Activated CD4-positive, alpha-beta T cell treated with anti-CD3 and anti-CD28 coated beads, Interleukin-2, amount 10 ng/mL, durations not matched to agents 24 days and 14 days (primary cell): ENCODE measurements at places on chromosomes 3 and 15. TPM values are rescaled to one million over a fixed set of nuclear protein-coding genes. Genes with fewer than 3 reads are reported as not detected.
A peak's percentile ranks its signal among the peaks of the same experiment; 100 is the strongest.

The MESP2 gene
- 0.24 TPM in 1 of 2 replicates, not detected in the other for total RNA-seq

The CX3CR1 gene
- 0.19 and 0.21 TPM in 2 replicates for total RNA-seq

The SLC28A1 gene
- not detected in 2 replicates for total RNA-seq

The AQR gene
- total RNA-seq: 47.3 and 50.2 TPM in 2 replicates

The HIGD2B gene
- not detected in 2 replicates for total RNA-seq

The GOLGA6B gene
- total RNA-seq: not detected in 2 replicates

DNA sequence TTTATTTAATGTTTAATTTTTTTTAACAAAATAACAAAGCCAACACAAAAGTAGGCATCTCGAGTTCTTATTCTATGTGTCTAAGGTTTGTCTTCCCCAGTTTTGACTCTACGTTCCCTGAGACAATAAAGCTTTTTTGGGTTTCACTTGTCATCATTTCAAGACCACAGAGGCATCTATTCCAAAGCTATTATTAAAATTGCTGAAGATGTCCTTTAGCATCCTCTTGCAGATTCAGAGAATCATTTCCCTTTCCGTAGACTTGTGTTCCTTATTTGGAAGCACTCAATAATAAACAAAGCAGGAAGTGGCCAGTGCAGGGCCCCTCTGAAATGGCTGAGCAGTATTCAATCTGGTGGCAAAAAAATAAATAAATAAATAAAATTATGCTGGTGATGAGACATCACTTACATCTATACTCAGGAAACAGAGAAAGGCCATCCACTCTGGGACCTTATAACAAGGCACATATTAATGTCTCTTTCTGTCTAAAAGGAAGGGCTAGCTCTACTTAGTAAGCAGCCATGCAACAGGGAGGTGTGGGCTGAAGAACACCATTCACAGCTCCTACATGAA lies 362.3 kb downstream of the WDR72 start:
- no peaks in the 10 kb centered on the region for H3K27me3 ChIP-seq
- H3K4me3 ChIP-seq: no peak overlapping the region
- no peaks in the 10 kb centered on the region for H3K4me1 ChIP-seq

DNA sequence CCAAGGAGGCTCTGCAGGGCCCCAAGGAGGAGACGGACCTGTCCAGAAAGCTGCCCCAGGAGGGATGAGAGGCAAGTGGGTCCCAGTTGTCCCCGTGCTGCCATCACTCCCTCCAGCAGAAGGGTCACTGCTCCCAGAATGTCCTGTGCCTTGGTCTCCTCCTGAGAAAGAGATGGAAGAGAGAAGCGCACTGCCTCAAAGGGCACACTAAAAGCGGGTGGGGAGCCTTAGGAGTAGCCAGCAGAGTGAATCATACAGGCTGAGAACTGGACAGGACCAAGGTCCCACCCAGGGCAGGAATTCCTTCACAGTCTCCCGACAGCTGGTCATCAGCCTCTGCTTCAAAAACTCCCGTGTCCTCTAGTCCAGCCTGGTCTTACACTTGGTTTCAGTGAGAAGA lies 4.6 kb downstream of the THPO start:
- peaks cover 19% of the 10 kb centered on the region for H3K36me3 ChIP-seq
- no peak overlapping the region for H3K4me3 ChIP-seq
- H3K27me3 ChIP-seq: peaks cover 34% of the 10 kb centered on the region

DNA sequence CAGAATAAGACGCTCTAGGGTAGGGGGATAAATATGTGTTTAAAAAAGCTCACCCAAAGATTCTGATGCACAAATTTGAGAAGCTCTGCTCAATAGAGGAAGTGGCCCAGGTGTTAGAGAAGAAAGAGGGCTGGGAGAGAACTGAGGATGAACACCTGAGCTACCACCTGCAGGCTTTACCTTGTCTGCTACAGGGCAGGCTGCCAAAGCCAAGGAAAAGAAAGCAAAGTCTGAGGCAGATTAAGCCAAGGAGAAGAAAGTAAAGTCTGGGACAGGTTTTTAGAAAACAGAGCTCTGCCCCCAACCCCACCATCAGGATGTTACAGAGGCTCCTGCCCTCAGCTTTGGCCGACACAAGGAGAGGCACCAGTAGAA lies 92.9 kb downstream of the THRB start:
- no peak for DNase-seq
- H3K27ac ChIP-seq: no peak overlapping the region
- no peak overlapping the region for H3K4me3 ChIP-seq
- H3K36me3 ChIP-seq: no peaks in the 10 kb centered on the region
- H3K4me1 ChIP-seq: no peaks in the 10 kb centered on the region

DNA sequence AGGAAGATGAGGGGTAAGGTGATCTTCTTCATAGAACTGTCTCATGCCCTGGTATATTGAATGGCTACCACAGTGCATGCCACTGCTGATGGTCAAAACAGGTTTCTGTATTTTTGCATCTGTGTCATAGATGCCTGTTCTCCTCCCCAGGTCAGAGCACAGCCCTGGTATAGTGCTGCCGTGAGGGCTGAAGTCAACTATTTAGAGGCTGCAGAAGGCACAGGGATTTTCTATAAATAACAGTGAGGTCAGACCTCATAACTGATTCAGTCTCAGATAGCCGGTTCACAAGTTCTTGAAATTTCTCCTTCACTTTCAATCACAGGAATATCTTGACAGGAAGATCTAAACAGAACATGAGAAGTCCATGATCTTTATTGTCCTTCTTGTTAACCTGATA lies 99.2 kb upstream of the NUDT16 start:
- H3K36me3 ChIP-seq: no peaks in the 10 kb centered on the region
- no peak overlapping the region for H3K4me3 ChIP-seq
- H3K27ac ChIP-seq: no peak overlapping the region
- DNase-seq: no peak
- no peaks in the 10 kb centered on the region for H3K4me1 ChIP-seq
- peaks cover 4% of the 10 kb centered on the region for H3K27me3 ChIP-seq

GRCh38 chr3:140863580-140864009 lies 78.0 kb upstream of the SLC25A36 start:
- no peaks in the 10 kb centered on the region for H3K36me3 ChIP-seq
- DNase-seq: peak; percentile 85
- H3K27ac ChIP-seq: no peak overlapping the region
- peaks cover 4% of the 10 kb centered on the region for H3K27me3 ChIP-seq
- H3K4me3 ChIP-seq: no peak overlapping the region

GRCh38 chr3:46469680-46470357 lies 5.1 kb upstream of the LTF start:
- H3K4me1 ChIP-seq: no peaks in the 10 kb centered on the region
- no peak overlapping the region for H3K27ac ChIP-seq
- peaks cover 2% of the 10 kb centered on the region for H3K36me3 ChIP-seq
- H3K27me3 ChIP-seq: peaks cover 42% of the 10 kb centered on the region

DNA sequence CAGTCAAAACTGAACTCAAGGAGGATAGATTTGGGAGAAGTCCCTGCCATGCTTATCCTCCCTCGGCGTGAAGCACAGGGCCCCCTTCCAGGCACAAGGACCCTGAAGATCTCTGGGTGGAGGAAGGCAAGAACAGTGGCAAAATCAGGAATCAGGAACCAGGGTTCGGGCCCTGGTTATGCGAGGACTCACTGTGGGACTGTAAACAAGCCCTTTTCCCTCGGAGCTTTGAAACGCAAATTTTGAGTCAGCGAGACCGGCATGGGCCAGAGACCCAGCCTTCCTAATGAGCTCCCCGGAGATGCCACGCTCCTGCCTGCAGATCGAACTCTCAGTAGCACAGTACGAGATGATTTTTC lies 70.1 kb downstream of the SLC12A8 start:
- peak overlapping the region; percentile 82 for H3K4me3 ChIP-seq
- DNase-seq: no peak
- H3K27me3 ChIP-seq: peaks cover 40% of the 10 kb centered on the region
- peaks cover 55% of the 10 kb centered on the region for H3K4me1 ChIP-seq

GRCh38 chr3:127482216-127483004 lies 108.1 kb downstream of the TPRA1 start:
- DNase-seq: no peak
- H3K27me3 ChIP-seq: peaks cover 11% of the 10 kb centered on the region
- H3K4me1 ChIP-seq: peaks cover 22% of the 10 kb centered on the region
- H3K36me3 ChIP-seq: no peaks in the 10 kb centered on the region

- H3K27me3 ChIP-seq: no peaks in the 10 kb centered on the region
- no peak overlapping the region for H3K27ac ChIP-seq
- no peaks in the 10 kb centered on the region for H3K4me1 ChIP-seq
- no peak overlapping the region for H3K4me3 ChIP-seq
Measured at GRCh38 chr15:99696096-99696495, 37.1 kb downstream of the LYSMD4 start.

DNA sequence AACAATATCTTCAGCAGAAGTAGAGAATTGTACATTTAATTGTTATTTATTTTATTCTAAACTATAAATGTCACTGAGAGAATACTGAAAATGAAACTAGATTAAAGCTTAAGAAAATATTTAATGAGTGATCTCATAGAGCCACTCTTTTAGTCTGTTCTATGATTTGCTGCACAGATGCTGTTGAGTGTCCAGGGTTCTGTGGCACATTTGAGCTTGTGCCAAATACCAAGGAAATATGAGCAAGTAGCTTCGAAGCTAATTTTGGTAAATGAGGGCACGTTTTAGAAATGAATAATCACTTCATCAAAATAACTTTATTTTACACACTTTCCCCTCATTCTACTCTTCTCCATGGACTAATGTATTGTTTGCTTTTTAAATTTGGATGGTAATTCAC lies 53.6 kb upstream of the THRB start:
- no peaks in the 10 kb centered on the region for H3K4me1 ChIP-seq
- no peak for DNase-seq
- no peak overlapping the region for H3K4me3 ChIP-seq
- no peak overlapping the region for H3K27ac ChIP-seq

GRCh38 chr15:66698318-66698961 lies 3.6 kb upstream of the SMAD6 start:
- H3K27me3 ChIP-seq: peaks cover 5% of the 10 kb centered on the region
- peak; percentile 69 for DNase-seq
- H3K36me3 ChIP-seq: peaks cover 1% of the 10 kb centered on the region
- no peak overlapping the region for H3K27ac ChIP-seq
- H3K4me1 ChIP-seq: peaks cover 16% of the 10 kb centered on the region

DNA sequence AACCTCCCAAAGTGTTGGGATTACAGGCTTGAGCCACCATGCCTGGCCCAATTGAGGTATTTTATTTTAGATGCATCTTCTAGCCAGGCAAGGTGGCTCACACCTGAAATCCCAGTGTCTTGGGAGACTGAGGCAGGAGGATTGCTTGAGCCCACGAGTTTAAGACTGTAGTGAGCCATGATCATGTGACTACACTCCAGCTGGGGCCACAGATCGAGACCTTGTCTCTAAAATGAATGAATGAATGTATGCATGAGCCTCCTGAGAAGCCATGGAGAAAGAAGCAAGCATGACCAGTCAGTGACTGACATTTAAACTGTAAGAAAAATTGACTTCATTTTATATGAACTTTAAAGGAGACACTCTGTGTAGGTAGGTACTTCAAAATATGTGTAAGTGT lies 105.7 kb downstream of the ZNF609 start:
- no peaks in the 10 kb centered on the region for H3K27me3 ChIP-seq
- no peak overlapping the region for H3K4me3 ChIP-seq
- H3K4me1 ChIP-seq: peaks cover 41% of the 10 kb centered on the region
- H3K27ac ChIP-seq: no peak overlapping the region
- H3K36me3 ChIP-seq: peaks cover 30% of the 10 kb centered on the region

DNA sequence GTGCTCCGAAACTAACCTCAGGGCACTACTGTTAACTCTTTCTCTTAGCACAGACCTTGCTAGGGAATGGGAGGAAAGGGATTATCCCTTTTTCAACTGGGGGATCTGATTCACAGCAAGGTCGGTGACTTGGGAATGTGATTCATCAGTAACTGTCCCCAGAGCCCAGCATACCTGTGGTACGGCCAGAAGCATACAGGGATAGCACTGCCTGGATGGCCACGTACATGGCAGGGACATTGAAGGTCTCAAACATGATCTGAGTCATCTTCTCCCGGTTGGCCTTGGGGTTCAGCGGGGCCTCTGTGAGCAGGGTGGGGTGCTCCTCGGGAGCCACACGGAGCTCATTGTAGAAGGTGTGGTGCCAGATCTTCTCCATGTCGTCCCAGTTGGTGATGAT lies 2.3 kb downstream of the ACTC1 start:
- peaks cover 54% of the 10 kb centered on the region for H3K27me3 ChIP-seq
- H3K4me3 ChIP-seq: no peak overlapping the region
- no peak for DNase-seq
- no peaks in the 10 kb centered on the region for H3K36me3 ChIP-seq
- H3K4me1 ChIP-seq: no peaks in the 10 kb centered on the region

DNA sequence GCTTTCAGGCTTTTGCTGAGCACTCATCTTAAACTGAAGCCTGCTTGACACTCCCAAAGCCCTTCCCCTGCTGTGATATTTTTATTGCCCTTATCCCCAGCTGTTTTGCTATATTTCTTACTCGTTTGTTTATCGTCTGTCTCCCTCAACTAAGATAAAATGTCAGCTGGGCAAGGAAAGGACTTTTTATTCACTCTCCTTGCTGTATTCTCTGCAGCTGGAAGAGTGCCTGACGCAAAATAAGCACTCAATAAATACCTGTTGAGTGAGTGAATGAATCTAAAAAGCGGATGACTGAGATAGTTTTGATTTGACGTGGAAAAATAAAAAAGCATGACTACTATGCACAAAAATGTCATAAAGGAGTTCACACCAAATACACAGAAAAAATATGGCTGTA lies 84.8 kb upstream of the POMGNT2 start:
- H3K27ac ChIP-seq: no peak overlapping the region
- peaks cover 36% of the 10 kb centered on the region for H3K4me1 ChIP-seq
- H3K36me3 ChIP-seq: peaks cover 3% of the 10 kb centered on the region
- H3K27me3 ChIP-seq: peaks cover 16% of the 10 kb centered on the region

GRCh38 chr15:98568382-98569017 lies 79.8 kb upstream of the IGF1R start:
- H3K4me1 ChIP-seq: no peaks in the 10 kb centered on the region
- H3K4me3 ChIP-seq: no peak overlapping the region
- H3K27me3 ChIP-seq: peaks cover 18% of the 10 kb centered on the region
- no peak overlapping the region for H3K27ac ChIP-seq

- H3K27me3 ChIP-seq: peaks cover 28% of the 10 kb centered on the region
- H3K4me1 ChIP-seq: no peaks in the 10 kb centered on the region
- peaks cover 2% of the 10 kb centered on the region for H3K36me3 ChIP-seq
- no peak for DNase-seq
- H3K27ac ChIP-seq: no peak overlapping the region
Measured at GRCh38 chr3:122112754-122113153, 57.6 kb downstream of the CD86 start.
